NCI-H1092 treated with DMSO at 0.1 percent for 48 hours (cell line): ENCODE measurements at places on chromosomes 4 and X.

DNA sequence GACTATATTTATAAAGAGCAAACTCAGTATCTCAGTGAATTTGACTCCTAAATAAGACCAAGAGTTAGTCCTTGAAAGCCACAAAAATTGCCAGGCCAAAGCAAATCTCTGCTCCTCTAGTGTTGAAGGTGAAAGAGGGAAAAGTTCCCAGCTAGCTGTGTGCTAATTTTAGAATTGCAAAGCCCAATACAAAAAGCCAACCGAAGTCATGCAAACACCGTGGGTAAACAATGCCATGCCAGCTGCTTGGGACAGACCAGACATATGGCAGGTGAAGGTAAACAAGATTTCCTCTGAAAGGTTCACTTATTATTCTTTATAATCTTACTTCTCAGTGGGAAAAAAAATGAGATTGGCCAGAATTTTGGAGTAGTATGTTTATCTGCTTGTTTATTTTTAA is 80.5 kb upstream of the LNX1 start:
- peak; percentile 66 for DNase-seq

DNA sequence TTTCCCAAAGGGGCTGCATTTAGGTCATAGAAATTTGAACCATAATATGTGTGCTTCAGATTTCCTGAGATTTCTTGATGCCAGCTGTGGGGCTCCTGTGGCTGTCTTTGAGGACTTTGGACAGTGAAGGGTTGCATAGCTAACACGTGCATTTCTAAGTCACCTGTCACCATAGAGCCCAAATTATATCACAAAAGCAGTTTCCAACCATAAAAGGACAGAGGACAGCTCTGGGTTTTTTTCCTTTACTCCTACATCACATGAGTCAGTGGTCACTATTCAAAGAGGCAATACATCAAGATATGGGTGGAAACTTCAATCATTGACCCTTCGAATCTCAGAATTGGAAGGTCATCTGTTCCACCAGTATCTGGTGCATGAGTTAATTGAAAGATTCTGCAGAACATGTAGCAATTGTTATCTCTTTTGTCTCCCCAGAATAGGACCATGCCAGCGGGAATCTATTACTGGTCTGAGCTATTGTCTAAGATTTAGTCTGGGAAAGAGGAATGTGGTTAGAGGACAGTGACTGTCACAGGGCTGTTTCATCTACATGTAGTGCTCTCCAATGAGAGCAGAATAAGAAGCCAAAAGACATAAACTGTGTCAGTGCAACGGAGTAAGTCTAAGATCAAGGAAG is 133.5 kb downstream of the AASDH start:
- no peak for DNase-seq

DNA sequence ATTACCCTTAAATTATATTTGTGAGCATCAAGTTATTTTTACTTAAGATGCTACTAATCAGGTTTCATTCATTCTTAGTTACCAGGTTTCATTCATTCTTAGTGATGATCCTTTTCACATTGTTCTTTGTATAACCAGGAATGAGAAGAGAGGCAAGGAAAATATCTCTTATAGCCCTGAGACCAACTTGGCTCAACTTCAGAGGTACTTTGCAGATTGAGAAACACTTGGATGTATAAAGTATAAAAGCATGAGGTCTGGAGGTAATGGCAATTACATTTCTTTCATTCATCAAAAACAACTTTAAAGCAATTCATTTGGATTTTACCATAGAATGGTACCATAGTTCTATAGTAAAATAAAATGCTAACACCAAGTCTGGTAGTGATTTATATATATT is 231.0 kb downstream of the PRDM5 start:
- DNase-seq = no peak

DNA sequence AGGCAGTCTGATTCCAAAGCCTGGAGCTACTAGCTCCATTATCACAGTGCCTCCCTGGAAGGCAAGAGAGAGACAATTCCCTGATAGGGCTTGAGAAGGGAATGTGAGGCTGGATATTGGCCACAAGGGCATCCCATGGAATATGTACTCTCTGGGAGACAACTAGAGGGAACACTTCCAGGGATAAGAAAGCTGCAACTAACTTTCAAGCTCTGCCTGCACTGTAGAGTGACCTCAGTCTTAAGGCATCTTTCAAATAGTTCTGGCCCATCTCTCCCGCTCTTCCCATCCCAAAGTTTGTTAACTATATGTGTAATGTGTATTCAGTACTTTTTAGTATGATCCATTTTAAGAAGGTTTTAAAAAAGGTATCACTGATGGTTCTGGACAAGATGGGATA is 13.1 kb upstream of the RNF212 start:
- no peak for DNase-seq

DNA sequence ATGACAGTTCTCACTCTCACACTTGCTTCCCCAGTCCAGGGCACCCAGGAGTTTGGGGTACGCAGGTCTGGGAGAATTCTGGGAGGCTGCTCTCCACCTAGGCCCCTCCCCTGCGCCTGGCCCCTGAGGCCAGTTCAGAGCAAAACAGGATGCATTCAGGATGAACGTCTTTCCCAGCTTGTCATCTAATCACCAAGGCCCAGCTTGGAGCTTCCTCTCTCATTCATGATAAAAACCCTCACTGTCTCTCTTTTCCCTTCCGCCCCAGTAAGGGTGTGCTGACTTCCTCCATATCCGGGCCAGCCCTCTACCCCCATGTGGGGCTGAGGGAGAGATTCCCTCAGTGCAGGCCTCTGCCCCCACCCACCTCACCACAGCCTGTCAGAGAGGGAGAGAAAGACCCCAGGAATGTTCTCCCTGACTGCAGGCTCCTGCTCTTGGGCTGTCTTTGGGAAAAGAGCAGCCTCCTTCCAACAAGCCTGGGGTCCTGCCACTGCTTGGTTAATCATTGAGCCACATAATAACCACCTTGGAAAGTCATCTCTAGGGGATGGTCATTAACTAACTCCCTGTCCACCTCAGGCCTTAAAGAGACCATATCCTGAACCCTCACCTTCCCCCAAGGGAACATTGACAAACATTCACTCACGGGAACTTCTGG is 50.1 kb downstream of the STARD8 start:
- no peak for DNase-seq

GRCh38 chrX:47991263-47992094 is 12.3 kb downstream of the ZNF182 start:
- no peak for DNase-seq

- DNase-seq = peak; percentile 72
Observed at GRCh38 chr4:3340700-3341083, 47.9 kb downstream of the RGS12 start.

DNA sequence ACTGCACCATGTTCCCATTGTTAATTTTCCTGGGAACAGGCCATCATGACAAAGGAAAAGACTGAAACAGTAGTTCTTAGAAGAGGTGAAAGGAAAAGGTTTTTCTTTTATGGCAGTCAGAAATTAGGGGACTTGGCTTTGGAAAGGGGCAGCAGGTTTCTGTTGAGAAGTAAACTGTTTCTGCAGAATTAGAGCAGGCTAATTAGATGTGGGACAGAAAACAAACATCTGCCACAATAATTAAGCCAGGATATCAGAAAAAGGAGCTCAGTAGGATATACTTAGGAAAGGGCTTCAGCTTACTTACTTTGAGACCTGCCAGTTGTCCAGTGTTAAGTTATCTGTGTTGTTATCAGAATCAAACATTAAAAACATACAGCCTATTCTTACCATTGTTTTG is 36.7 kb upstream of the STPG2 start:
- DNase-seq = no peak

GRCh38 chr4:165351359-165352130 is 24.1 kb downstream of the MSMO1 start:
- DNase-seq = no peak

DNA sequence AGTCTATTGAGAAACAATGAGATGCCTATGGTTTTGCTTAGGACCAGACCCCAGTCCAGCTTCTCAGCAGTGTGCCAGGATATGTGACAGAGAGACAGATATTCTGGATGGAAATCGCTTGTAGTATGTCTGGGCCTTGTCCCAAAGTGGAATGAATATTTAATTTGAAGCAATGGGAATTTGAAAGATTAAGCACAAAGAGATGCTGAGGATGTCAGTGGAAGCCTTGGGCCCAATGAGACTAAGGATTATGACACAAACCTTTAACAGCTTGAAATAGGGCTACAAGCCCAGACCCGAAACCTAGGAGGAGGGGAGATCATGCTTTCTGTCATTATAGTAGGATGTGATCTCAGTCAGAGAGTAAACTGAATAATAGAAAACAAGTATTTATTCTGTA is 459.2 kb downstream of the FAT4 start:
- no peak for DNase-seq

DNA sequence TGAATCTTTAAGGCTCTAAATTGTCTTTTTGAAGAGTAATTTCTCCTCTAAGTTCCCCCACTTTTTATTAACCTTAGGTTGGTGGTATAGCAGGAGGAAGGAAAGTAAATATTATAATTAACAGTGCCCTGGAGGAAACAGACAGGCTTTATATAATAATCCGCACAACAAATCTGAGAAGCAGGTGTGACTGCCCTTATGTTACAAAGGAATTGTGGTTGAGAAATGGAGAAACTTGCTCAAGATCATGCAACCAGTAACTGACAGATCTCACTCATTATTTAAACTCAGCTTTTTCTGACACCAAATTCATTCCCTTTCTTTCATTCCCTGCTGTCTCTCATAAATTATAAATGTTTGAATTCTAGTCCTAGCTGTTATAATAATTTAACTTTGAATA is 282.0 kb downstream of the PPP3CA start:
- DNase-seq = no peak

DNA sequence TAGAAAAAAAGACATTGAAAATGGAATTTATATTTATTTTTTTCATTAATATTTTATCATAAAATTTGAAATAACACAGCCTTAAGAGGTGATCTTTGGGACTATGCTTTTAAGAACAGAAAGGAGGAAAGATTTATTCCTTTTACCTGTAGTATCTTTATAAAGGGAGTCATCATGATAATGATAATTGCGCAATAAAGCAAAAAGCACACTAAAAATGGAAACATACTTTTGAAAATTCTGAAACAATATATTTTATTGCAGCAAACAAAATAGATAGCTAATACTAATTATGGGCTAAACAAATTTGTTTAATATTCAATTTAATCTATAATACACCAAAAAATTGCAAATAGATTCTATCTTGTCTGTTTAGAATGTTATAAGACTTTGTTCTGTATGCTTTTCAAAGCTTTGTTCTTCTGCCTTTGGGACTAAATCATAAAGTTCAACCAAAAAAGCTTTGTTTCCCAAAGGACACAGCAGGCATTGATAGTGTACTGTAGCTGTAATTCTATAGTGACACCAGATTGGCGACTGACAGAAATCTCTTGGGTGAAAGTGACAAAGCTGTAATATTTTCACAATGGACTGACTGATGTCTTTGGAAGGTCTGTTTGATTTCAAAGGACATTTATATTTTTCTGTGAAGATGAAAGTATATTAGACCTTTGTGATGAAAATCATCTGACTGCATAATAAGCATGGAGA is 2156.6 kb upstream of the TENM3 start:
- no peak for DNase-seq

- no peak for DNase-seq
Observed at GRCh38 chr4:127917151-127917550, 36.5 kb downstream of the PLK4 start.

- no peak for DNase-seq
Observed at GRCh38 chr4:149009223-149009622, 567.0 kb upstream of the NR3C2 start.

DNA sequence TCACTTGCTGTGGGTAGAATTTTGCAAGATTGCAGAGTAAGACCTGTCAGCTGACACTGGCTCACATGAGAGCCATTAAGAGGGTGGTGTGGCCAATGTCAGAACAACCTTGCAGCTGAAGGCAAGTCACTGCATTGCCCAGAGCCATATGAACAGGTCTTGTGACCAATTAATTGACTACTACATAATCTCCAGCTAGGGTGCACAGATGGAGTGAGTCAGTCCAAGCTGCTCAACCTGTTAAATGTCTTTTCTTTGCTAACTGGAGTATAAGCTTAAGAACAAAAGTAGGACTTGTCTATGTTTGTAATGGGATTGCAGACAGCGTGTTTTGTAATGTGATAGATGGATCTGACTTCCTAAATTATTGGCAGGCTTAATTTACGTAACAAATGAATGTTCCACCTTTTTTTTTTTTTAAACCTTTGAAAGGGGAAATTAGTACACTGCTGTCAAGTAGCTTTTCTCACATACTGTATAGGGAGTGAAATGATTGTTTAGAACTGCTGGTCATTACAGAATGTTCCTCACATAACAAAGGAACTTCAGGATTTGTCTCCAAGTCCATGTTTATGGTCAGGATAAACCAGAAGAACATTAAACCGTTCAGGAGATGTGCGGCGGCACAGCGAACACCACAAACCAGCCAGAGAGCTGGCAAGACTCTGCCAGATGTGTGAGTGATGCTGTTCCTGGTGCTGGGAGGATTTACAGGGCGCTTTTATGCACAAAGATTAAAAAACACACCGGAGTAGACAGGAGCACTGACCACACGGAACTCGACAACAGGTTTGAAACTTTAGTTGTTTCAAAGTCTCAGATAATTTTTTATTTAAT is 37.0 kb downstream of the FNIP2 start:
- DNase-seq = no peak

- DNase-seq = no peak
Observed at GRCh38 chrX:8191022-8191421, 20.0 kb upstream of the VCX2 start.
